ENCODE measurements at places on chromosomes 1 and 21.

DNA sequence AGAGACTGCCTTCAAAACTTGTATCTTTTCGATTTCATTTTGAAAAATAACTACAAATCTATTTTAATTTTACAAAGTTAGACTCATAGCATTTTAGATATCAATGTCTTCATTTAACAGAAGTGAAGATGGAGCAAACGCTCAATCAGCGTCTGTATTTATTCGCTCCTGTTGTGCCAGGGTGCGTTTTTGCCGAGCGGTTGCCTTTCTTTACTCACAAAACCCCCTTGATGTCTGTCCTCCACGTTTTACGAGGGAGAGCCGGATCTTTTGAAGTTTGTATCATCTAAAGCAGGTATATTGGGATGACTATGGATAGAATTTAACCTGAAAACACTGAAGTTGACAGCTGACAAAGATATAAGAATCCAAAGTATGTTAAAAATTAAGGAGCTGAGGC is 44.6 kb downstream of the MRPL39 start:
- no peak for DNase-seq

GRCh38 chr1:7425771-7426170 is 345.3 kb upstream of the VAMP3 start:
- no peak for DNase-seq

- no peak for DNase-seq
These were observed 20.2 kb downstream of the IPP start for GRCh38 chr1:45730075-45730779.

DNA sequence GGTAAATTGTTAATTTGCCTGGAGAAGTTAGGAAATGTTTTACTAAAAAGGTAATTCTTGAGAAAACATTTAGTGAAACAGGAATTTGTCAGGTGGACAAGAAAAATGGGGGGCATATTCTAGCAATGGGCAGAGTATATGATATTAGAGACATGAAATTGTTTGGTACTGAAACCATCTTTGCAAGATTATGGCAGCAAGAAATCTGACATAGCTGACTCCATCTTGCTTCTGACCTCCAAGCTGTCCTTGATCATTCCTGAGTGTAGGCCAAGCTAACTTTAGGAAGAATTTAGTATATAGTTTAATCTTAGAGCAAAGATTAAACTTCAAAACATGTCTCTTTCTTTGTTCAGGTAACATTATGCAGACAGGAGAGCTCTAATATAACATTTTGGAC is 14.0 kb upstream of the SAMSN1 start:
- DNase-seq = no peak

DNA sequence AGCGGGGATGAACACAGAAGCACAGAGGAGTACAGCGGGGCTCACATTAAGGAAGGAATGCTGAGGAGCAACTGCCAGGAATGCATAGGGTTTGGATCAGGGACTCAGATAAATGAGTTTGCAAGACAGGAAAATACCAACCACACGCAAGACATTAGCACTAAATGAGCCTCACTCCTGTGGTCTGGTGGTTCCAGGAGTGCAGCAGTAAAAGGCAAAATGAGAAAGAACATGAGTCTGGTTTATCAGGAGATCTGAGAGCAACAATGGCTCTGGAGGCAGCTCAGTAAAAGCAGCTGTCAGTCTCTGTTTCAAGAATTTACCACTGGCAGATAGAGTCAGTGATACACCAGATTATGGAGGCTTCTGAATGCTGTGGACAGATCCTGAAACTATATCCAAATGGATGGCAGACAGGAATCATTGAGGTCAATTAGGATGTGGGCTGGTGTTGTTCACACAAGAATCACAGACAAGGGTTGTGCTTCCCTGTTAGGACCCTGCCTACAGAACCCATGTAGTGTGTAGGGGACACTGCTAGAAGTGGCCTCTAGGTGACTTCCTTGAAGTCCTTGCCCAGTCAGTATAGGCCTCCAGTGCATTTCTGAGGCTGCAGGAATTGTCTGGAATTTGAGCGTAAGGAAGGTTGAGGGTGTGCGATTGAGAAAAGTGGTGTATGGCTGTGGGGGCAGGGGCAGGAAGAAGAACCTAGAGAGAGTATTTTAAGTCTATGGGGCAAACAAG is 50.3 kb downstream of the CASQ2 start:
- no peak for DNase-seq

DNA sequence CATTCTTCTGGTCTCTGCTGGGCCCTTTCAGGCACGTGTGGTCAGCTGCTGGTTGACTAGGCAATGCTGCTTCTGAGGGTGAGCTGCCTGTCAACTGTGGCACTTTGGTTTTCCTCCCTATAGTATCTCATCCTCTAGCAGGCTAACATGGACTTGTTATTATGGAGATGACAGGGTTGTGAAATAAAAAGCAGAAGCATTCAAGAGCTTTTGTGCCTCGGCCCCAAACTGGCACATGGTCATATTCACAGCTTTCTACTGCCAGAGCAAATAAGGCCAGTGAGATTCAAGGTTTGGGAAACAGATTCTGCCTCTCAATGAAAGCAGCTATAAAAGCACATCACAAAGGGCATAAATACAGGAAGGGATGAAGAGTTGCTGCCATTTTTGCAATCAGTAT is 1.6 kb upstream of the ZNF124 start:
- no peak for DNase-seq

- no peak for DNase-seq
These were observed 527.3 kb downstream of the PLPP3 start for GRCh38 chr1:56052041-56052440.

DNA sequence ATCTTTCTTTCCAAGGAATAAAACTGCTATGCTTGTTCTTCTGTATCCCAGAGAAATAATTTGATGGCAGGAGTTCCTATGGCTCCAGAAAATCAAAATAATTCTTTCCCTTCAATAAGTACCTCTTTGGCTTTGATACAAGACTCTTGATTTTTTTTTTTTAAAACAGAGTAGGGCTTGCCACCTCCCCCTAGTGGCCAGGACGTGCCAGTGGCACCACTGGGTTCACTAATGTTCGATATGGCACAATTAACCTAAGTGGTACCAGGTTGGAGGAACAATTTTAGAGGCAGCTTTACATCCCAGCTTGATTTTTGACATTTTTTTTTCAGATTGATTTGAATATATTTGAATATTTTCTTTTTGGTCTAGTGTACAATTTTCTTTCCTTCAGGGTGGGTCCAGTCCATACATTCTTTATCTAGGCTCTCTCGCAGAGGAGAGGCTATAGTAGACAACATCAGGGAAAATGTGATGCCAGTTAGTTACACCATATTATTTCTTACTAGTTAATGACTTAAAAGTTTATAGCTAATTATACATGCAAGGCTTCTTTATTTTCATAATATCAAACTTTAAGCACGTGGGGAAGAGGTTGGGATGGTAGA is 330.9 kb downstream of the S1PR1 start:
- DNase-seq = peak; percentile 10

GRCh38 chr1:157086299-157086698 is 13.3 kb downstream of the ETV3L start:
- DNase-seq = no peak

- peak; percentile 80 for DNase-seq
These were observed 710 bp downstream of the PPP2R5A start for GRCh38 chr1:212285685-212286555.

- DNase-seq = no peak
These were observed 36.2 kb downstream of the CACHD1 start for GRCh38 chr1:64505944-64506655.

GRCh38 chr1:65939636-65940035 is 146.9 kb downstream of the PDE4B start:
- DNase-seq = no peak

DNA sequence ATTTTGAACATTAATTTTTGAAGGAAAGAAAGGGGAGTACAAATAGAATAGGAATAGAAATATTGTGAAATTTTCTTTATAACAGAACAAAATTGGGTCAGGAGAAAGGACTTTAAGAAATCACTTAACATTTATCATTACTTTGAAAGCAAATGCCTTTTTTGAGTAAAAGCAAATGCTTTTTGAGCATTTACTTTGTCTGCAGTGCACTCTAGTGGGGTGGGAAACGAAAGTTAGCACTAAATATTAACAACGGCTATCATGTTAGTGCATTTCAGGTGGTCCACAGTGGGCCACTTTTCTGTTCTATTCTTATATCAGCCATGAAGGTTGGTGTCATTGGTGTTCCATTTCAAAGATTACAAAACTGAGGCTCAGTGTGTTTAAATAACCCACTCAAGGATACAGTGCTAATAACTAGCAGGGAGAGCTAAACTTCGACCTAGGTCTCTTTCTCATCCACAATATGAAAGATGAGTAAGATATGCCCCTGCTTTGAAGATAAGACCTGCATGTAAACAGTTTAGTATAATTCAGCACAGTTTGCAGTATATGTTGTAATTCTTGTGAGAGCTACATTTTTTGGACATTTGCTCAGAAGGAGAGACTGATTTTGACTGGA is 13.4 kb downstream of the LRRC8D start:
- DNase-seq = no peak

DNA sequence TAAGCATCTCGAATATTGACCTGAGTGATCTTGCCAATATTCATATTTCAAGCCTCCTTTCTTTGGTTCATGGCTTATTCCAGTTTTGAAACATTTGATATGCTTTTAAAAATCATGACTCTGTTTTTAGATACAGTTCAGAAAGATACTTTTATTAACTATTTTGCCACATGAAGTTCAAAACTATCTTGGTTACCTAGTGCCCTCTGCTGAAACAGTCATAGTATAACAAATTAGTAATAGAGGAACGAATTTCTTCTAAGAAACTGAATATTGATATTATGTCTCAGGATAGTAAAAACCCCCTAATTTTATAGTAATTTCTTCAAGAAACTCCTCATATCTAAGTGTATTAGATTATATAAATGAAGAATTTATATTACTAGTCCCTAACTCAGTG is 52.6 kb upstream of the RC3H1 start:
- DNase-seq = no peak

DNA sequence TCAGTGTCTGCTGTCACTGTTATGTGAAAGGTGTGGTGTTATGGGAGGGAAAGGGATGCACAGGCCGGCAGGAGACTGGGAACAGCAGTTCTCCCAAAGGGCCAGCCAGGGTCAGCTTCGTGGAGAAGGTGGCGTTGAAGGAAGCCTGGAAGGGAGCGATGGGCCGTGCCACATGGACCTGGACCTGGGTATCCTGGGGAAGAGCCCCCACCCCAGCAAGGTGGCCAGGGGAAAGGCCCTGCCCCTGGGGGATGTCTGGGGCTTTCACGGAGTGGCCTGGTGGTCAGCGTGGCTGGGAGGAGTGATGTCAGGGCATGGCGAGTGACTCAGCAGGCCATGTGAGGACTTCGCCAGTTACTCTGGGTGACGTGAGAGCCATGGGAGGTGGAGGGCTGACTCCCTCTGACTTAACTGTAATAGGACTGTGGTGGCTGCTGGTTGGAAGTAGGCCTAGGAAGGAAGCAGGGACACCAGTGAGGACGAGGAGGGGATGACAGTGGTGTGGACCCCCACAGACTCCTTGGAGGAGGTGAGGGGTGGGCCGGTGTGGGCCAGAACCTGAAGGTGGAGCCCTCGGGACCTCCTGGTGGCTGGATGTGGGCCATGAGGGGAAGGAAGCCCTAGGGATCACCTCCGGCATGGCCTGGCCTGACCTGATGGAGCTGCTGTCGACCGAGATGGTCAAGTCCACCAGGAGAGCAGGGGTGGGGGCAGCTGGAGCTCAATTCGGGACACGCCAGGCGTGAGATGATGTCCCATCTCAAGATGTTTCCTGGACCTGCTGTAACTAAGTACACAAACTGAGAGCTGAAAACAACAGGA is 54.5 kb downstream of the BACE2 start:
- no peak for DNase-seq

DNA sequence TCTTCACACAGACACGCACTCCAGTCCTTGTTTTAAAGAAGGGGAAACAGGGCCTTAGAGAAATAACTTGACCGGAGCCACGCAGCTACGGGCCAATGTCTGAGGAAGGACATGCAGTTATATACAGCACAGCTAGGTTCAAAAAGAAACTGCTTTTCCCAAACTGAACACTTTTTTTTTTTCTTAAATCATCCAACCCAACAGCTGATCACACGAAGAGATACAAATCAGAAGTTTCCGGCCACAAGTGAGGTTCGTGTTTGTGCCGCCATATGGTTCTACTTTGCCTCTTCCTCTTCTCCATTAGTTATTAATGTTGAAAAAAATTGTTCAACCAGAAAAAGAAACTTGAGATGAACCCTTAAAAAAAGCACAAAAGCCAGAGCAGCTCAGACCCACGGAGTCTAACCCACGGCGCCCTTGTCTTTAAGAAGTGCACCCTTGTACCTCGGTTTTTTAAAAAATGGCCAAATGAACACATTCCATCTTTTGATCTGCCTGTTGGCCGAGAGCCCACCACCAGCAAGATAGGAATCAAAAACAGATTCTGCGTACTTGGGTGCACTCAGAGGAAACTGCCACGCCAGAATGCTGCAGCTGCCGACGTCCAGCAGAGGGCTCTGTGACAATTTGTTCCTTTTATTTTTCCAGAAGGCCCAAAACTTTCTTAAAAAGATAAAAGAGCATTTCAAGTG is 78.9 kb downstream of the SLC66A1 start:
- DNase-seq = no peak

DNA sequence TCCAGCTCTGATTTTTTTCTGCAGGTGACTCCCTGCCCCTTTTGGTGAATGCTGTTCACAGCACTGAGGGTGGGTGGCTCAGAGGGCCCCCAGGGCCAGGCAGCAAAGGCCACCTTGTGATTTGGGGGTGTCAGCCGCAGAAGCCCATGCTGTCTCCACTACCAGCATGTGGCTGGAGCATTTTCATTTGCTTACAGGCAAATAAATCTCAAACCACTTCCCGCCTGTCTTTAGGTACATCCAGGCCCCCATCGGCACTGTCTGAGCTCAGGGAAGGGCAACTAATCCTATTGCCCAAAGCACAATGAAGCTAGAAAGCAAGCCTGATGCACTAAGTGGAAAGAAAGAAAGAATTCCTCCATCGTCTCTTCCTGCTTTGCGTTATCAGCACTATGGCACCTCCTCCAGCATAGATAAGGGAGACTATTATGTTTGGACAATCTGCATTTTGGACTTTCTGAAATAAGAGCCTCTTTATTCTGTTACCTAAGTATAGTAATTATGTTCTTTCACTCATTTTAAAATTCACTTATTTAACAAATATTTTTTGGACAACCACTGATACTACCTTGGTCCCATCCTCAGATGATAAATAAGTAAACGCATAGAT is 100.5 kb upstream of the TLR5 start:
- no peak for DNase-seq

- no peak for DNase-seq
These were observed 13.7 kb downstream of the ALX3 start for GRCh38 chr1:110056776-110057175.

- DNase-seq = no peak
These were observed 46.7 kb upstream of the CXADR start for GRCh38 chr21:17466166-17466565.

- no peak for DNase-seq
These were observed 540.0 kb downstream of the KIF26B start for GRCh38 chr1:245694753-245695195.

DNA sequence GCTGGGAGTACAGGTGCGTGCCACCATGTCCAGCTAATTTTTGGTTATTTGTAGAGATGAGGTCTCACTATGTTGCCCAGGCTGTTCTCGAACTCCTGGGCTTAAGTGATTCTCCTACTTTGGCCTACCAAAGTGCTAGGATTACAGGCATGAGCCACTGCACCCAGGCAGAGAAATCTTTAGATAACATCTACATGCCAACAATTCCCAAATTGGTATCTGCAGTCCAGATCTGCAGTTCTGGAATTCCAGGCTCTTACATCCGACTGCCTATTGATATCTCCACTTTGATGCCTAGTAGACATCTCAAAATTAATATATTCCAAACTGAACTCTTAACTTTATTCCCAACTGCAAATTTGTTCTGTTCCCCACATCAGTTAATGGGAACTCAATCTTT is 23.3 kb downstream of the INAVA start:
- DNase-seq = no peak

All from NK-92 treated with Interleukin-12 subunit alpha and Interleukin-12 subunit beta, amount 100 ng/mL, for 24 hours (cell line).